ENCODE measurements at places on chromosomes 16 and 17.

- DNase-seq, result no peak
These were observed 50.5 kb downstream of the SEC14L1 start for GRCh38 chr17:77191244-77191643.

- no peak for DNase-seq
These were observed 8.6 kb upstream of the LHX1 start for GRCh38 chr17:36928471-36929345.

DNA sequence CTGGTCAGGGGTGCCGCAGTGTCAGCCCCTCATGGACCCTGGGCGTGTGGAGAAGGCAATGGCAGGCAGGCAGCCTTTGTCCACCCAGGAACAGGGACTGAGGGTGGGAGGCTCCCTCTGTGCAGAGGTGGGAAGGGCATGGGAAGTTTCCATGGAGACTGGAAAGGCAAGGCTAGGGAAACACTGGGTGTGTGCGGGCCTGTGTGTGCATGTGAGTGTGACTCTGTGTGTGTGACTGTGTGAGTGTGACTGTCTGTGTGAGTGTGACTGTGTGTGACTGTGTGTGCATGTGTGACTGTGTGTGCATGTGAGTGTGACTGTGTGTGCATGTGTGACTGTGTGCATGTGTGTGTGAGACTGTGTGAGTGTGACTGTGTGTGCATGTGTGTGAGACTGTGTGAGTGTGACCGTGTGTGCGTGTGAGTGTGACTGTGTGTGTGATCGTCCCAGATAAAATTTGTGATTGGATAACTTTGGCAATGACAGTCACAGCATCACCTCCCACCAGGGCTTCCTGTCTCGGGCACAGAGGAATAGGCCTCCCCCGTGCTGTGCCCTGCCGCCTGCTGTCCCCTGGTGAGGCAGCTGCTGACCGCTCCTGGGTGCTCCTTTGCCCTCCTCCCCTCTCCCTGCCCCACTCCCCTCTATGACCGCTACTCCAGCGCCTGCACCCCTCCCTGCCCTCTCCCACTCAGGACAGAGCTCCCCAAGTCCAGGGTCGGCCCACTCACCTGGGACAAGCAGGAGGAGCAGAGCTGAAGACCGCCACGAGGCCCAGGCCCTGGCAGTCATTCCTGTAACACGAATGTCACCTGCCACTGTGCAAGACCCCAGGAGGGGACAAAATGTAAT, 698 bp downstream of the CD300C start:
- no peak for DNase-seq

DNA sequence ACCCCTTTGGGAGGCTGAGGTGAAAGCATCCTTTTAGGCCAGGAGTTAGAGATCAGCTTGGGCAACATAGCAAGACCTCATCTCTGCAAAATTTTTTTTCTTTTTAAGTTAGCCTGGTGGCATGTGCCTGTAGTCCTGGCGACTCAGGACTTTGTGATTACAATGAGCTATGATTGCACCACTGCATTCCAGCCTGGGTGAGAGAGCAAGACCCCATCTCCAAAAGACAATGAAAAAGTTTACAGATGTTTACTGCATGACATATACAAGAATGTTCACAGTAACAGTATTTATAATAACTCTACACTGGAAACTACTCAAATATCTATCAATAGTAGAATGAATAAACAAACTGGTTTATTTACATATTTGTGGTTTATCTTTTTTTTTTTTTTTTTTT, 33.1 kb upstream of the CCL22 start:
- no peak for DNase-seq

DNA sequence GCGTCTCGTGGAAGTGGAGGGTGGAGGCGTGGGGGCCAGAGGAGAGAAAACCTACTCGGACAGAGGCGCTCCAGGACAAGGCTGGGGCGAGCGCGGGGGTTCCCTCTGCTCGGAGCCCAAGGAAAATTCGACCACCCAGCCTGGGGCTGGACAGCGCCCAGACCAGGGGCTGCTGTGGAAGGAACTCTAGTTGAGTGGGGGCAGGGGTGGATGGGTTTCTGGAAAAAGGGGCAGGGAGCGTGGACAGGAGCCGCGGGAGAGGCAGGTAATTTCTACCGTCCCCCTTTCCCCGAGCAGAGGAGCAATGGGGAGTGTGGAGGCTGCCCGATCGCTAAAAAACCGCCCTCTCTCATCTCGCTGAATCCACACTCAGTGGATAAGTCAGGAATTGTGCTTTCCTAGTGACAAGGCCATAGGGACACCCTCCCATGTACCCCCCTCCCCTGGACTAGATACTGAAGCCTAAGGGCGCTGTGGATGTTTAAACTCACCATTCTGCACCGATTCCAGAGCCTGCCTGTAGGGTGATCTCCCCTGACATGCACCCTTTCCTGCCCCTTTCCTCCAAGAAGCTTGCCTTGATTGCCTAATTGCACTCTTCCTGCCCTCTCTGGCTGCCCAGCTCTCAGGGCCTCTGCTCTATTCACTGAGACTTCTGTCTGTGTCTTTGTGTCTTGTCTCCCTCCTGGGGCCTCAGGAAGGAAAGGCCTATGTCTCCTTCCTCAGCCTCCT, 90.7 kb upstream of the TMEM97 start:
- DNase-seq, result no peak
